ENCODE measurements at places on chromosomes 7 and 10. TPM values are rescaled to one million over a fixed set of nuclear protein-coding genes. Genes with fewer than 3 reads are reported as not detected.

The ZP3 gene
- 0.53 TPM for total RNA-seq

DNA sequence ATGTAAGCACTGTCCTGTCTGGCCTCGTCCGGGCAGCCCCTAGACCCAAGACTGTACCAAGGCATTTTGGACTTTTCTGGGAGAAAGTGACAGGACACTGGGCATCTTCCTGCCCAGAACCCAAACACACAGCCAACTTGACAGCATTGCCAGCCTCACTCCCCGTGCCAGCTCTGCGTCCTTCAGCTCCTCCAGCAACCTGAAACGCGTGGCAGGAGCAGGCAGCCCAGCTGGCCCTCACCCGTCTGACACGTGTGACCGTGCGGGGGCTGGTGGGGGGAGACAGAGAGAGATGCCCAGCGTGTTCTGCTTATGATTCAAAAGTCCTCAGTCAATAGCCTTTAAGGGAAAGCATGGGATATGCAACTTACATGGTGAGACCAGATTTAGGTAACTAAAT, 50.3 kb upstream of the SLC29A3 start:
- no peaks in the 10 kb centered on the region for H3K27me3 ChIP-seq
- peaks cover 7% of the 10 kb centered on the region for H3K4me1 ChIP-seq
- H3K4me3 ChIP-seq = no peak overlapping the region

The PLAU gene
- total RNA-seq = 2.7 TPM

The LHFPL3 gene
- total RNA-seq = not detected

DNA sequence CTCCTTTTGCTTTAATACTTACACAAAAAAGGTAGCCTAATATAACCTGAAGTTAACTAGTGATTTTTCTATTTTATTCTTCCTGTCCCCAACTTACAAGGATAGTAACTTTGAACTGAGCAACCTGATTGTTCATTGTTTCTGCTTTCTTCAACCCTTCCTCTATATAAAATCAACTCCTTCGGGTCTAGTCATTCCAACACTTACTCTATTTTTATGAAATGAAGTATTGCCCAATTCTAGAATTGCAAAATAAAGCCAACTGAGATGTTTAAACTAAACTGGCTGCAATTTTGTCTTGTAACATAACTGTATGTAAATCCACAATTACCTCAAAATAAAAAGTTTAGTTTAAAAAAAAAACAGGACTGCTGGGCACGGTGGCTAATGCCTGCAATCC, 20.3 kb upstream of the DNA2 start:
- H3K27me3 ChIP-seq = no peaks in the 10 kb centered on the region
- H3K27ac ChIP-seq = no peak overlapping the region
- DNase-seq = no peak
- H3K36me3 ChIP-seq = peaks cover 37% of the 10 kb centered on the region
- no peaks in the 10 kb centered on the region for H3K4me1 ChIP-seq

- H3K4me1 ChIP-seq = no peaks in the 10 kb centered on the region
- H3K36me3 ChIP-seq = no peaks in the 10 kb centered on the region
- no peak overlapping the region for H3K4me3 ChIP-seq
- no peak for DNase-seq
- peak overlapping the region; percentile 91 for H3K27ac ChIP-seq
- no peaks in the 10 kb centered on the region for H3K27me3 ChIP-seq
These were observed 9.5 kb upstream of the ASB4 start for GRCh38 chr7:95476072-95476847.

DNA sequence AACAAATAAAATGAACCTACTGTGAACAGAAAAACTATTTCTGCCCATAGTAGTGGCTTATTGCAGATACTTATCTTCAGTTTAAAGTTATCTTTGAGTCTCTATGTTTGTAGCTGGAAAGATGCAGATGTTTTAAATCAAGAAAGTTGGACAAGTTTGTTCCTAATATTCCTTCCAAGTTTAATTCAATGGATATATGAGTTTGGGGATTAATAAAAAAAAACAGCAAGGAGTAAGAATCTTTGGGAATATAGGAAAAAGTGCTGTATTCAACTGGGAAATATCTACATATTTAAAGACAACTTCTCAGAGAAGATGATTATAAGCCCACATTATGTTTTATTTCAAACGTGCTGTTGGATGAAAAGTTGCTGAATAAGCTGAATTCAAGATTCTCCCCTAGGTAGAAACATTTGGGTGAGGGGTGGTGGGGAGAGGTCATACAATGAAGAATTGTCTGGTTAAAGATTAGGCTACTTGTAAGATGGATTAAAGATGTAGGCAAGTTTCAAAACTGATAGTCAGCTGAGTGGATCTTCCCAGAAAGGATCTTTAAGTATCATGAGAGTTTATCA, 1135.2 kb downstream of the CNTNAP2 start:
- no peak for DNase-seq
- H3K4me3 ChIP-seq = no peak overlapping the region
- H3K27me3 ChIP-seq = no peaks in the 10 kb centered on the region
- no peak overlapping the region for H3K27ac ChIP-seq
- H3K4me1 ChIP-seq = no peaks in the 10 kb centered on the region

- H3K36me3 ChIP-seq = no peaks in the 10 kb centered on the region
- H3K4me1 ChIP-seq = no peaks in the 10 kb centered on the region
- H3K27ac ChIP-seq = no peak overlapping the region
- no peaks in the 10 kb centered on the region for H3K27me3 ChIP-seq
- no peak for DNase-seq
These were observed 29.0 kb downstream of the UPP1 start for GRCh38 chr7:48118041-48118440.

DNA sequence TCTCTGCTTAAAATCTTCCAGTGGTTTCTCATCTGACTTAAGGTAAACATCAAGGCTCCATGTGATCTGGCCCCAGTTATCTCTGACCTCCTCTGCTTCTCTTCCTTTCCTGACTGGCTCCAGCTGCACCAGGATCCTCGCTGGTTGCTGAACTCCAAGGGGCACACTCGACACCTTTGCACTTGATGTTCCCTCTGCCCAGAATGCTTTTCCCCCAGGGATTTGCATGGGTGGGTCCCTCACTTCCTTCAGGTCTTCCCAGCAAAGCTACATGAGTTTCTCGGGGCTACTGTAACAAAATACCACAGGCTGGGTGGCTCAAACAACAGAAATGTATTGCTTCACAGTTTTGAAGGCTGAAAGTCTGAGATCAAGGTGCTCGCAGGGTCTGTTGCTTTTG, 166.0 kb upstream of the CDCA7L start:
- H3K4me1 ChIP-seq = no peaks in the 10 kb centered on the region
- H3K27ac ChIP-seq = no peak overlapping the region
- no peaks in the 10 kb centered on the region for H3K27me3 ChIP-seq
- H3K4me3 ChIP-seq = no peak overlapping the region

DNA sequence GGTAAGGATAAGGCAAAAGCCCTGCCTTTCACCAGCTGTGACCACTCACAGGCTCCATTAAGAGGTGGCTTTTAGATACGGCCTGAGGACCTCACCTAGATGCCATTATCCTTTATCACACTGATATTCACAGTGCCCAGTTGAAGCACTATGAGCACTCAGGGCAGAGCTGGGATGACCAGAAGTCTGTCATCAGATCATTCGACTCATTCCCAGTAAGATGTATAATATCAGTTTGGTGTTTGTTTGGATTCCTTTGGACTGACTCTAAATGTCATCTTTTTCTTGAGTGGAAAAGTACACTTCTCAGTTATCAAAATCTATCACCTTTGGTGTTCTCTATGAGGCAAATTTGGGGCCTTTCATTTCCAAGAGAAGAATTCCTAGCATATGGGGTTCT, 18.7 kb downstream of the CCDC136 start:
- H3K27me3 ChIP-seq = no peaks in the 10 kb centered on the region
- no peak overlapping the region for H3K4me3 ChIP-seq
- no peak for DNase-seq

The PLEKHA8 gene
- total RNA-seq = 33.1 TPM

GRCh38 chr10:37582237-37582636, 275.2 kb downstream of the ZNF248 start:
- H3K27me3 ChIP-seq = no peaks in the 10 kb centered on the region
- DNase-seq = no peak
- no peak overlapping the region for H3K27ac ChIP-seq
- H3K36me3 ChIP-seq = no peaks in the 10 kb centered on the region
- H3K4me3 ChIP-seq = no peak overlapping the region
- H3K4me1 ChIP-seq = no peaks in the 10 kb centered on the region

- no peak overlapping the region for H3K27ac ChIP-seq
- no peaks in the 10 kb centered on the region for H3K36me3 ChIP-seq
- no peaks in the 10 kb centered on the region for H3K27me3 ChIP-seq
- H3K4me1 ChIP-seq = peaks cover 28% of the 10 kb centered on the region
These were observed 230.3 kb upstream of the GHITM start for GRCh38 chr10:83909001-83909400.

- no peaks in the 10 kb centered on the region for H3K36me3 ChIP-seq
- DNase-seq = no peak
- no peaks in the 10 kb centered on the region for H3K4me1 ChIP-seq
- H3K27me3 ChIP-seq = no peaks in the 10 kb centered on the region
These were observed 83.0 kb upstream of the ASAH2 start for GRCh38 chr10:50334273-50334672.

- H3K4me3 ChIP-seq = no peak overlapping the region
- H3K27me3 ChIP-seq = no peaks in the 10 kb centered on the region
- H3K27ac ChIP-seq = no peak overlapping the region
- H3K36me3 ChIP-seq = no peaks in the 10 kb centered on the region
- no peak for DNase-seq
These were observed 150.4 kb downstream of the PRKG1 start for GRCh38 chr10:51224671-51225161.

GRCh38 chr10:95254629-95255028, 36.2 kb downstream of the PDLIM1 start:
- DNase-seq = no peak
- no peaks in the 10 kb centered on the region for H3K4me1 ChIP-seq
- H3K27me3 ChIP-seq = no peaks in the 10 kb centered on the region
- no peak overlapping the region for H3K4me3 ChIP-seq
- no peak overlapping the region for H3K27ac ChIP-seq

- H3K36me3 ChIP-seq = no peaks in the 10 kb centered on the region
- H3K4me1 ChIP-seq = peaks cover 13% of the 10 kb centered on the region
- peak; percentile 47 for DNase-seq
- H3K4me3 ChIP-seq = no peak overlapping the region
These were observed 29.3 kb downstream of the KLF6 start for GRCh38 chr10:3755440-3756359.

- H3K4me1 ChIP-seq = no peaks in the 10 kb centered on the region
- peaks cover 4% of the 10 kb centered on the region for H3K36me3 ChIP-seq
- DNase-seq = no peak
- no peak overlapping the region for H3K27ac ChIP-seq
- H3K27me3 ChIP-seq = no peaks in the 10 kb centered on the region
- H3K4me3 ChIP-seq = no peak overlapping the region
These were observed 42.6 kb downstream of the CDK6 start for GRCh38 chr7:92793656-92794205.

DNA sequence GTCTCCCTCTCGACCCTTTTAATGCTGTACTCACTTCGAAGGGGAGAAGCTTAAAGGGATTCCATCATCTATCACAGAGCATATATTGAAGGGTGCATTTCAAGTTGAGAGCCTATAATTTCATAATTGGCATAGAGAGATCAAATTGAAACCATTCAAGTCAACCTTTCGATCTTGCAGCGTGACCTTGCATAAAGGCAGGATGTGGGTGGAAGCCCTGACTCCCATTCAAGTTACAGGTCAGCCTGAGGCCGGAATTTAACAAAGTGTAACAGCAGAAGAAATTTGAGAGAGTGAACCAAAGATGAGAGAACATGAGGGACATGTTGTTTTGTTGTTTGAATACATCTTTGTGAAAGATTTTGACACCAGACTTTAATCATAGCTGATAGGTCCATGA, 195.3 kb upstream of the TPK1 start:
- DNase-seq = no peak
- H3K4me3 ChIP-seq = no peak overlapping the region
- no peak overlapping the region for H3K27ac ChIP-seq
- no peaks in the 10 kb centered on the region for H3K4me1 ChIP-seq

DNA sequence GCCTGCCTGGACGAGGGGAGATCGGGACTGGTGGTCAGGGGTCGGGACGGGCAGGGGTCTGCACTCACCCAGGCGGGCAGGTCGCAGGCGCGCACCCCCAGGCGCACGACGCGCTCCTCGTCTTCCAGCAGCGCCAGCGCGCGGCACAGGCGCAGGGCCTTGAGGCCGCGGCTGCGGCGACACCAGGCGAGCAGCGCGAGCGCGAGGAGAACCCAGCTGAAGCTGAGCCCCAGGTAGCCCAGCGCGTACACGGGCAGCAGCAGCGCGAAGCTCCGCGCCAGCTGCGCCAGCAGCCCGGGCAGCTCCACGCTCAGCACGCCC, 328 bp downstream of the ESYT2 start:
- peak overlapping the region; percentile 75 for H3K27ac ChIP-seq
- peaks cover 2% of the 10 kb centered on the region for H3K4me1 ChIP-seq
- DNase-seq = peak; percentile 80
- no peaks in the 10 kb centered on the region for H3K27me3 ChIP-seq
- peak overlapping the region; percentile 86 for H3K4me3 ChIP-seq
- no peaks in the 10 kb centered on the region for H3K36me3 ChIP-seq

The FZD8 gene
- total RNA-seq = 147 TPM

All from endodermal cell (in vitro differentiated cells).